Heart left ventricle (tissue), 16 donors: ENCODE measurements at places on chromosomes 3 and 15. TPM values are rescaled to one million over a fixed set of nuclear protein-coding genes. Genes with fewer than 3 reads are reported as not detected.

Gene CAMKV
- not detected for polyA plus RNA-seq

Gene CXCR6
- polyA plus RNA-seq: 0.28 TPM

GRCh38 chr15:35151381-35151780 is 66.3 kb upstream of the NANOGP8 start:
- DNase-seq: peak; percentile 20

- DNase-seq: no peak
These were observed 10.6 kb downstream of the TMEM158 start for GRCh38 chr3:45215466-45215865.

Gene CCDC9B
- polyA plus RNA-seq: 121 TPM

DNA sequence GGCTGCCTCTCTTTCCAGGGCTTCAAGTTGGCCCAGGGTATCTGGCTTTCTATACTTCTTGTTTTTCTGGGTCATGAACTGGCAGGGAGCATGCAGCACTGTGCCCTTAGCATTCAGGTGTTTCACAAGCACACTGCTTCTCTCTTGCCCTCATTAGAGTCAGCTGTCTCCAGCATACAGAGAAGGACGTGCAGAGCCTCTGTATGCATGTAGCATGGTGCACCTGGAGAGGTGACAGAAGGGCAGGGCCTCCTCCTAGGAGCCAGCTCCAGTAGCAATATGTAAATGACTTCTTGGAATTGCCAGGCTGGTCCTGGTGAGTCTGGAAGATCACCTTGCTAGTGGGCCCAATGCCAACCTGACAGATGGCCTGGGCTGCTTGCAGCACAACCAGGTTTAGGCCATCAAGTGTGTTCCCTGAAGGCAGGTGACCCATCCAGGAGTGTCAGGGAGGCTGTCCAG is 44.8 kb upstream of the ATP2C1 start:
- no peak for DNase-seq

Gene TIPIN
- 5.9 TPM for polyA plus RNA-seq

Gene MELTF
- 72.6 TPM for polyA plus RNA-seq

DNA sequence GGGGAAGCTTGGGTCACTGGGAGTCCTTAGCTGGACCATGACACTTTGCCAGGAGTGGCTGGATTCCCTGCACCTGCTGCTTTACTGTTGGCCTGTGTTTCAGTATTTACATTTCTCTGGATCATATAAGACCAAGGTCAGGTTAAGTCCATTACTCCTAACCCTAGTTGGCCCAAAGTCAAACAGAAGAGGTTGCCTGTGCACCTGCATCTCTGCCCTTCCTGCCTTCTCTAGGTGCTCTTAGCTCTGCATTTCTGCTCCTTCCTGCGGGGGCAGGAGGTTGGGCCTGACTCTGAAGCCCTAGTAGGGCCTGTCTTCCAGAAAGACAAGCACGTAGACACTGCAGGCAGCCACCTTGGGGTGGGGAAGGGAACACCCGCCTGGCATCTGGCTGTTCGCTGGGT is 124.3 kb downstream of the RPLP1 start:
- DNase-seq: no peak

Gene SLC24A5
- not detected for polyA plus RNA-seq

GRCh38 chr15:40238532-40239403 is at the start of gene PAK6:
PAK6 (plus strand) TSS chr15:40239063; CDS start chr15:40264786, 25,723 bp downstream.
- no peak for DNase-seq

- DNase-seq: no peak
These were observed 227.6 kb upstream of the POU1F1 start for GRCh38 chr3:87503900-87504498.

GRCh38 chr3:31067004-31067403 is 172.5 kb upstream of the GADL1 start:
- no peak for DNase-seq

Gene BNIP2
- 61.6 TPM for polyA plus RNA-seq

Gene PRICKLE2
- polyA plus RNA-seq: 1.5 TPM

GRCh38 chr3:171790574-171790897 is 19.7 kb downstream of the PLD1 start:
- no peak for DNase-seq

Gene SLC27A2
- polyA plus RNA-seq: not detected

DNA sequence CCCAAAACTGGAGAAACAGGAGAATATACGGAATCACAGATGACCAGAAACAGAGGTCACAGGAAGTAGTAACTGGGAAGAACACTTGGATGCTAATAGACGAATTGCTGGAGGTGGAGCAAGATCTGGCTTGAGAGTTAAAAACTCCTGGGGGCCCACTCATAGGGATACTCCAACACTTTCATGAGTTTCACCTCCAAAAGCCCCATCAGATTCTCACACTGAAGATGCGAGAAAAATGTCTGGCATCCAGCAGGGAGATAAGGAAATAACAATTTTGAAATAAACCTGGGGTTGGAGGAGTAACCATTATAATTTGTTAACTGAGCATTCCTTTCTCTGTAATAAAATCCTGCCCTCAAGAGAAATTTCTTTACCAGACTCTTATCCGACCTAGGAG is 154.0 kb downstream of the ANXA2 start:
- DNase-seq: no peak

Gene ADCY5
- polyA plus RNA-seq: 78.5 TPM

DNA sequence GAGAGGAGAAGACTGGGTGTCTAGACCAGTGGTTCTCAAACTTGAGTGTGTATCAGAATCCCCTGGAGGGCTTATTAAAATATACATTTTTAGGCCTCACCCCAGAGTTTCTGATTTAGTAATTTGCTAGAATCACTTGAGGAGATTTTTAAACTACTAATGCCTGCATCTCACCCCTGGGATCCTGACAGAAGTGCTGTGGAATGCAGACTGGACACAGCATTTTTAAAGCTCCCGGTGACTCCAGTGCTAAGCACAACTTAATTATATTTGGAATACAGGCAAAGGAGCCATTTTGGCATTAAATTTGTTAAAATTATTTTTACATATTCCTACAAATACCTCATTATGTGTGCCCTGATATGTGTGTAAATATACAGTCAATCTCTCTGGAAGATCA is 26.7 kb upstream of the COL6A6 start:
- no peak for DNase-seq

DNA sequence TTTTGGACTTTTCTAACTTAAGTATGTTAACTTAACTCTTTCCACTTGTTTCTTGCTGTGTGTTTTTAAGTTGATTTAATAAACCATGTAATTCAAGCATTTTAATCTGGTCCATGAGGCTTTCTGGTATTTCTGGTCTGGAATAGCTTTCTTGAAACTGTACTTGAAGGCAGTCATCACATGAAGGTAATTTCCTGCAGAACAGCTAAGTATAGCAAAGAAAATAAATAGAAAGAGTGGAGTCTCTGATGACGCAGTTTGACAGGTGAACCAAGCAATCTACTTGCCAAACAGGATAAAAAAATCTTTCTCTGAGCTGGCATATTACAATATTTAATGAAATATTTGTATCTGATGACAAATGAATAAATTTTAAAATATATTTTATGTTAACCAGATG is 74.9 kb downstream of the BTLA start:
- no peak for DNase-seq

- DNase-seq: no peak
These were observed 96.0 kb upstream of the CCDC80 start for GRCh38 chr3:112736805-112737566.

- DNase-seq: peak; percentile 42
These were observed 423.7 kb upstream of the SEMA6D start for GRCh38 chr15:47293466-47294162.

GRCh38 chr3:14290631-14291385 is 111.6 kb upstream of the SLC6A6 start:
- DNase-seq: no peak

DNA sequence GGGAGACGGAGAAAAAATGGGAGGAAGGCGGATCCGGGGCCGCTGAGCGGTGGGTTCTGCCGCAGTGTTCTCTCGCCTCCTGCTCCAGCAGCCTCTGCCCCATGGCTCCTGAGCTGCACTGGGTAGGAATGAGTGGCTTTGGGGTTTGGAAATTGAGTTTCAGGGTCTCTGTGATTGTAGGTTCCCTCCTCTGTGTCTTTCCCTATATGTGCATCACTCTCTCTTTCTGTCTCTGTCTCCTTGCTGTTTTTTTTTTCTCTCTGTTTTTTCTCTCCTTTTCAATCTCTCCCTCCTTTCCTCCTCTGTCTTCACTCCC is 1.9 kb downstream of the GRM7 start:
- DNase-seq: no peak

DNA sequence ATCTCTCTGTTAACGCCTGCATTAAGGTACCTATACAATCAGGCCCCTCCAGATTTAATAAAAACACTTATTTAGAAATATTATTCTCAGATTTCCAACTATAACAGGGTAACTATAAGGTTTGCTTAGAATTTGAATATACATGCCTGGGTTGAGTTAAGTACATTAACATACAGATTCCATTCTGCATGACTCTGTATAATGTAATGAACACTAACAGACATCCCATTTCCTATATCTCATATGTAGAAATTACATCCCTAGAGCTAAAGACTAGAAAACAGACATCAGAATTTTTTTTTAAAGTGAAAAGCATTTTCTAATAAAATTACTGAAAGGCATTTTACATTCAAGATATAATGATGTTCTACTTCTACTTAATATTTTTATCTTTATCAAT is 162.5 kb downstream of the MECOM start:
- no peak for DNase-seq

Gene POLQ
- 0.15 TPM for polyA plus RNA-seq

- no peak for DNase-seq
These were observed 6.2 kb upstream of the CCDC80 start for GRCh38 chr3:112647122-112647521.

DNA sequence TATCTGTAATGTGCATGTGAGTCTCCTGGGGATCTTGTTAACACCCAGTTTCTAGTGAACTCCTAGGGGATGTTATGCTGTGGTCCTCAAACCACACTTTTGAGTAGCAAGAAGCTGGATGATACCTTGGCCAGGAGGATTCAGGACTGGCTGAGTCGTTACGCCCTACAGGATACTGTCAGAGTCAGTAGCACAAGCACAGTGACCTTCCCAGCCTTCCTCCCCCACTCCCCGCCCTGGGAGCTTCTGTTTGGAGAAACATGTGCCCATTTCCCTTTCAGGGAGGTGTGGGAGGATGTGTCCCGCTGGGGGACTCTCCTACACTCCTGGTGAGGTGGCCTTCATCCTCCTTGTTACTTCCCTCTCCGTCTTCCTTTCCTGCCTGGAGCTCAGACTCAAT is 76.4 kb upstream of the TRPM1 start:
- DNase-seq: no peak

- no peak for DNase-seq
These were observed 211.7 kb upstream of the GADL1 start for GRCh38 chr3:31106204-31106603.

- no peak for DNase-seq
These were observed 18.6 kb upstream of the AADAC start for GRCh38 chr3:151795276-151795675.

Gene PCLAF
- polyA plus RNA-seq: 1.3 TPM

DNA sequence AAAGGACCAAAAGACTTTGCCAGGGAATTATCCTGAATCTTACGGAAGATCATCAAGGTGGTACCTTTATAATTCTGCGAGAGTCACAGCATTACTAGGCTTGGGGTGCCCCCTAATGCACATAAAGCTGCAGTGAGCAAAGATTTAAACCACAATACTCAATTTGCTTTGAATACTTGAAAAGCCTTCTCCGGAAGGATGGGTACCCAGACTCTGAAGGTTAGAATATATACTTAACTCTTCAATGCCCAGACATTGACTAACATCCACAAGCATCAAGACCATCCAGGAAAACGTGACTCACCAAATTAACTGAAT is 117.8 kb upstream of the KCNH8 start:
- DNase-seq: no peak

- DNase-seq: no peak
These were observed 23.7 kb downstream of the EXOSC7 start for GRCh38 chr3:44999782-45000181.

Gene CYP1A1
- 0.08 TPM for polyA plus RNA-seq

Gene SATB1
- 17.7 TPM for polyA plus RNA-seq

Gene IGSF11
- polyA plus RNA-seq: 0.57 TPM

DNA sequence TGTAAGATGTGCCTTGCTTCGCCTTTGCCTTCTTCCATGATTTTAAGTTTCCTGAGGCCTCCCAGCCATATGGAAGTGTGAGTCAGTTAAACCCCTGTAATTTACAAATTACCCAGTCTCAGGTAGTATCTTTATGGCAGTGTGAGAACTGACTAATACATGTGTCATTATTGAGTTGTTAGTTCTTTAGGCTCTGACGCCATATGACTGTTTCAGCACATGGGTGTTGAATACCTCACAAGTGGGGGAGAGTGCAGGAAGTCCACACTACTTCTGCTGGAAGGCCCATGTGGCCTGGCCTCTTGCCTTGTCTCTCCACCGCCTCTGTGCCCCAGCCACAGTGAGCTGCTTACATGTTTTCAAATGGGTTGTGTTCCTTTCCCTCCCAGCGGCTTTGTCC is 28.5 kb downstream of the MFSD1 start:
- no peak for DNase-seq

DNA sequence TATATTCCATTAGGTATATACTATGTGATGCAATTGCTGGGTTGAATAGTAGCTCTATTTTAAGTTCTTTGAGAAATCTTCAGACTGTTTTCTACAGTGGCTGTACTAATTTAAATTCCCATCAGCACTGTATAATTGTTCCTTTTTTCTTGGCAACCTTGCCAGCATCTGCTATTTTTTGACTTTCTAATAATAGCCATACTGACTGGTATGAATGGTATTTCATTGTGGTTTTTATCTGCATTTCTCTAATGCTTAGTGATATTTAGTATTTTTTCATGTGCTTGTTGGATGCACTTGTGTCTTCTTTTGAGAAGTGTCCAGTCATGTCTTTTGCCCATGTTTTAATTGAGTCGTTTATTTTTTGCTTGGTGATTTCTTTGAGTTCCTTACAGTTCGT is 145.1 kb upstream of the PLSCR5 start:
- no peak for DNase-seq

DNA sequence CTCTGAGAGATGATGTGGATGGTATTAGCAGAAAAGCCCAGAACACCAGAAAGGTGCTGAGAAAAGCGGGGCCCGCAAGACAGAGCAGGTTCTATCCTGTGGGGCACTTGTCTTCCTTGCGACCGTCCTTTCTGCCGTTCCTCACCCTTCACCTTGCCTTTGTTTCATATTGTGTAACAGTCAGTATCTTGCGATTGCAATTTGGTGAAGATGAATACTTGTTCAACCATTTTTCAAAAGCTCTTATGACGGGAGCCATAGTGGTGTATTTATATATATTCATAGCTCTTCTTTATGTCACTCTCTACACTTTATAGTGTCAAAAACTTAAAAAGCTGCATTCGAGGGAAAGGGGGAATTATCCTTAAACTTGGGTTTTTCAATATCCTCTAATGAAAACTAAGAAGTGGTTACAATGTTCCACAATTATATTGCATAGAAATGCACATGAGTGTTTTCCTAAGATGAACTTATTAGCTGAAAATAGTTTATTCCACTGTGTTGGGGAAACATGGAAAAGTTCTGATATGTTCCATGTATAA is 797 bp downstream of the MAP3K13 start:
- no peak for DNase-seq
